ENCODE measurements at places on chromosomes 13 and 19.
A peak's percentile ranks its signal among the peaks of the same experiment; 100 is the strongest.

DNA sequence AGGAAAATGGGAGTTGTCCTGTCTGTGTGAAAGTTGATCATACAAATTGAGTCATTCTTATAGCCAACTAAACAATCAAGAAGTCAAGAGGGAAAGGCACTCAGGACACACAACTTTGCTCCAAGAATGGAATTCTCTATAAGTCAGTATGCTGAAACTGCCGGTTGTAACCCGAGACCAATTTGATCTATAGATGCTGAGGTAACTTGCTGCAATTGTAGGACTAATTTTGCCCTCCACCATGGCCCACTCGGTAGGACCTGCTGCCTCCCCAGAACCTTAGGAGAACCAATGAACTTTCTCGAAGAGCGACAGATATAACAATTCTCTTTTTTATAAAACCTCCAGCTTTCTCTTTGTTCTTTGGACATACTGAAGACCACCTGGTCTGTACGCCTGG, 157.0 kb downstream of the RNF17 start:
- DNase-seq, result no peak

DNA sequence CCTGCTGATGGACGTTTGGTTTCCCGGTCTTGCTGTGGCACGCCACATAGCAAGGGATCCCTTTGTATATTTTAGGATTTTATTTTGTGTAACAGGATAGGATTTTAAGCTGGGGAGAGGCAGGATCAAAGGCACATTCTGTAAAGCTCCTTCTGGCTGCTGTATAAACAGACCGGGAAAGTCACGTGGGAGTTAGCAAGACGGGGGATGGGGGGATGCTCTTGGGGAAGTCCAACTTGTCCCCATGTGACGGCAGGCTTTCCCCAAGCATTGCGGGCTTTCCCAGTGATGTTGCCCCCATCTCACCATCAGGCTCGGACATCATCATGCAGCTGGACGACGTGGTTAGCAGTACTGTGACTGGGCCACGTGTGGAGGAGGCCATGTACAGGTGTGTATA, 5.8 kb downstream of the QTRT1 start:
- DNase-seq, result no peak

GRCh38 chr13:52010890-52011631, at the start of gene ATP7B:
ATP7B (minus strand) TSS chr13:52011450; CDS start chr13:52011337, 113 bp downstream.
- peak; percentile 55 for DNase-seq

DNA sequence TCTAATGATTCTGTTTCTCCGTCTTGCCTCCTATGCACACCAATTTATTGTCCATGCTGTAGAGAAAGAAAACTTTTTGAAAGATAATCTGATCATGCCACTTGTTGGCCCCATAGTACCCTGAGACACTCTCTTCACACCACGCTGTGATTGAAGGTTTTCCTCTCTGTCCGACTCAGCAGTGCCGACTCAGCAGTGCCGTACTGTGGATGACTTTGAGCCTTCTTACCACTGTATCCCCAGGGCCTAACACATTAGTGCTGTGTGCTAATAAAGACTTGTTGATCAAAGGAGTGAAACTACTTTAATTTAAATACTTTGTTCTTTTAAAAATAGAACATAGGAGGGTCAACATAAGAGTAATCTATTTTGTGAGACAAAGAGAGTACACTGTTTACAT, 429.6 kb downstream of the KLF12 start:
- no peak for DNase-seq

GRCh38 chr19:43729919-43730318, 14.0 kb downstream of the IRGC start:
- no peak for DNase-seq

GRCh38 chr19:34232566-34233481, 21.5 kb upstream of the GARRE1 start:
- peak; percentile 82 for DNase-seq

- DNase-seq, result no peak
Measured at GRCh38 chr13:99589575-99589974, 88.3 kb downstream of the TM9SF2 start.

DNA sequence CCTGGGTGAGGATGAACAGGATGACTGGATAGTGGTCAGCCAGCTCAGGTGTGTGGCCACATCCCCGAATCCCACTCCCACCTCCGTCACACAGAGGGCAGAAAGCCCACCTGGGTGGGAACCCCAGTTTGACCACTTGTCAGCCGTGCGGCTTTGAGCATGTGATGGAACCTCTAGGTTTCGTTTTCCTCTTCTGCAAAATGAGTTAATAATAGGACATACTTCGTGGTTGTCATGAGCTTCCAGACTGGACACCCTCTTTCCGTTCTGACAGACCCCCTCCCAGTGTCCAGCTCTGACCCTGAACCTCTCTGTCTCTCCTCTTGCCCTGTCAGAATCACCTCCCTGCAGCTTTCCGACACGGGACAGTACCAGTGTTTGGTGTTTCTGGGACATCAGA, 1.8 kb downstream of the AXL start:
- DNase-seq, result no peak

DNA sequence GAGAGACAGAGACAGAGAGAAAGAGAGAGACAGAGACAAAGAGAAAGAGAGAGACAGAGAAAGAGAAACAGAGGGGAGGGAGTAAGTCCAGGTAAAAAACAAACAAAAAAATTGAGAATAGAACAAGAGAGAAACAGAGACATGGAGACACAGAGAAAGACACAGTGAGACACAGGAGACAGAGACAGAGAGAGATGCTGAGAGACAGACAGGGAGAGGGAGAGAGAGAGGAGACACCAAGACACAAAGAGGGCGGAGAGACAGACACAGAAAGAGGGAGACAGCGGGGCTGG, 5.8 kb upstream of the PROZ start:
- DNase-seq, result no peak

All from aorta (tissue), 5 donors.